ENCODE measurements at places on chromosomes 12 and 14. TPM values are rescaled to one million over a fixed set of nuclear protein-coding genes. Genes with fewer than 3 reads are reported as not detected.

The RIC8B gene
- total RNA-seq: 23.8 TPM

The TAS2R13 gene
- 0.75 TPM for total RNA-seq

GRCh38 chr14:35297706-35298105 is 5.5 kb downstream of the PSMA6 start:
- no peak overlapping the region for H3K27ac ChIP-seq
- peaks cover 2% of the 10 kb centered on the region for H3K4me1 ChIP-seq
- DNase-seq: no peak
- H3K36me3 ChIP-seq: peaks cover 10% of the 10 kb centered on the region

DNA sequence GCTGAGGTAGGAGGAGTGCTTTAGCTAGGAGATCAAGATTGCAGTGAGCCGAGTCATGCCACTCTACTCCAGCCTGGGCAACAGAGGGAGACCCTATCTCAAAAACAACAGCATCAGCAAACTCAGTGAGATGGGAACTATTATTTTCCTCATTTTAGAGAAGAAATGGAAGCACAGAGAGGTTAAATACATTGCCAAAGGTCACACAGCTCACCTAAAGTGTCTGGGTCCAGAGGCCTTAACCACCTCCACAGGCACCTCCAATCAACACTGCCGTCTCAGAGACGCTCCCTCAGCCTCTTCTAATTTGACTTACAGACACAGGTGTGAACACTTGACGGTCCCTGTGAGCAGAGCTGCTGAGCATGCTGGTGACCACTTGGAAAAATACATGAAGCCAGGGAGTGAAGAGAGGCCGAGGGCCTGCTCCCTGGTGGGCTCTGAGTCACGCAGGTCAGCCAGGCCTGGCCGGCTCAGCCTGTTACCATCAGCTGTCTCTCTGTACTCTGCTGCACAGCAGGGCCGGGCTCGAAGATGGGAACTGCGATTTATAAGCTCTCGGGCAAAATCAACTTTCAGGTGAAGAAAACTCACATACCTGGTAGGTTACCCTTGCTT is 77.5 kb upstream of the RASSF3 start:
- H3K4me3 ChIP-seq: no peak overlapping the region
- H3K27me3 ChIP-seq: no peaks in the 10 kb centered on the region
- H3K36me3 ChIP-seq: no peaks in the 10 kb centered on the region
- H3K4me1 ChIP-seq: no peaks in the 10 kb centered on the region
- DNase-seq: no peak

GRCh38 chr12:95804291-95804690 is 13.7 kb upstream of the NTN4 start:
- DNase-seq: no peak
- H3K4me3 ChIP-seq: no peak overlapping the region
- H3K4me1 ChIP-seq: no peaks in the 10 kb centered on the region
- H3K27me3 ChIP-seq: no peaks in the 10 kb centered on the region
- no peak overlapping the region for H3K27ac ChIP-seq
- no peaks in the 10 kb centered on the region for H3K36me3 ChIP-seq

DNA sequence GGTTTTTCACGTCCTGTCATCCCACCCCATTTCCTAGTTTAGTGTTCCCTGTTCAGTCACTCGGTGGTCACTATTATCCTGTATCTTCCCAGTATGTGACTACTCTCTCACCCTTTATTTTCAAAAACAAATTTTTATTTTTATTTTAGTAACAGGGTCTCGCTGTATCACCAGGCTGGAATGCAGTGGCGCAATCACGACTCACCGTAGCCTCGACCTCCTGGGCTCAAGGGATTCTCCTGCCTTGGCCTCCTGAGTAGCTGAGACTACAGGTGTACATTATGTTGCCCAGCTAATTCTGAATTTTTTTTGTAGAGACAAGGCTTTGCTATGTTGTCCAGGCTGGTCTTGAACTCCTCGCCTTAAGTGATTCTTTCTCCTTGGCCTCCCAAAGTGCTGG is 20.1 kb upstream of the PRICKLE1 start:
- no peak overlapping the region for H3K27ac ChIP-seq
- no peak overlapping the region for H3K4me3 ChIP-seq
- no peaks in the 10 kb centered on the region for H3K27me3 ChIP-seq
- DNase-seq: no peak

DNA sequence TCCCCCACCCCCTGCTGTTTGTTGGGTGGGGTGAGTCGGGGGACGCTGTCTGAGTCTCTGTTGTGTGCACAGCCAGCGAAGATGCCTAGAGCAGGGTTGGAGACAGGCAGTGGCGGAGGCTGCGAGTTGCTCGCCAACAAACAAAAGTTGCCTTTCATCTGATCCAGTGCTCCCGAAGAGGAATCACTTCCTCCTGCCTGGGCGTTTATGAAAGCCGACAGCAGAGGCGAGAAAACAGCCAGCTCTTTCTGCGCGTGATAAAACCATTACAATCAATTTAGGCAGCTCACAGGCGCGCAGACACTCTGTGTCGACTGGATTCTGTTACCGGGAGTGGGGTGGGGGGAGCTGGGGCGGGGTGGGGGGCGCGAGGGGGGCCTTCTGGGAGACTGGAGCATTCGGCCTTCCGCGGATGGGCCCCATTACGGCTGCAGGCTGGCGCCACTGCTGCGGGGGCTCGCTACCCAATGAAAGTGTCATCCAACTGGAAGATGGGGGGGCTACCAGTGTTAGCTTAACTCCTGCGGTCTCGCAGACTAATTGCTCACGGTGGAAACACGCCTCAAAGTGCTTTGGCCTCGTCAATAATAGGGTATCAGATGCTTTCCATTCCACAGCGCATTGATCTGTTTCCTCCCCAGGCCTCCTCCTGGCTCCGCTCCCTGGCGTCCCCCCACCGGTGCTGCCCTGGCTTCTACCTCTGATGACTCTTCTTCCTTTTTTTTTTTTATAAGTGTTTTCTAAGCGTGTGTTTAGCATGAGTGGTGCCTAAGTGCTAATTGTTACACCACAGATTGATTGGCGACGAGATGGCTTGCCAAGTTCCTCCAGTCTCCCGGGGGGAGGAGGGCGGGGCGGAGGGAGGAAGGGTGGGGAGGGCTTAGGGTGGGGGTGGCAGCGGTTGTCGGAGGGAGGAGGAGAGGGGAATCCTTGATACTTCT is 678.4 kb downstream of the MED13L start:
- H3K27ac ChIP-seq: no peak overlapping the region
- H3K4me3 ChIP-seq: no peak overlapping the region
- H3K36me3 ChIP-seq: no peaks in the 10 kb centered on the region
- H3K27me3 ChIP-seq: no peaks in the 10 kb centered on the region
- DNase-seq: peak; percentile 42

Measured in H9 (cell line).